ENCODE measurements at places on chromosomes 2 and 18.

DNA sequence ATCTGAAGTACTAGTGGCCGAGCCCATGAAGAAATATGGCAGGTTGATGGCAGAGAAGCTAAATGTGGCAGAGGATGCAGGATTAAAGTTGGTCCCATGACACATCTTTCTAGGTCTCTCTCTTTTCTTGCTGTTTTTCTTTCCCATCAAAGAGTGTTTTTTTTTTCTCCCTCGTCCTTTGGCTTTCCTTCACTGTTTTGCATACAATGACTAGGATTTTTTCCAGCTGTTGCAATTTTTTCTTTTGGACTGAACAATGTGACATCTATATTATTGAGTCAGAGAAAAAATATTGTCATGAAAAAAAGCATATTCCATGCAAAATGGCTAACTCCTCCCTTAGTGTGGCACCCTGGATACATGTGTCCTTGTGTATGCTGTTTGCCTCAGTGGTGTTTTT is 939.5 kb upstream of the FANCL start:
- DNase-seq: no peak

GRCh38 chr2:218877891-218878290 is 2.8 kb upstream of the WNT10A start:
- DNase-seq: no peak

- DNase-seq: no peak
Observed at GRCh38 chr2:239236043-239236807, 164.6 kb downstream of the HDAC4 start.

DNA sequence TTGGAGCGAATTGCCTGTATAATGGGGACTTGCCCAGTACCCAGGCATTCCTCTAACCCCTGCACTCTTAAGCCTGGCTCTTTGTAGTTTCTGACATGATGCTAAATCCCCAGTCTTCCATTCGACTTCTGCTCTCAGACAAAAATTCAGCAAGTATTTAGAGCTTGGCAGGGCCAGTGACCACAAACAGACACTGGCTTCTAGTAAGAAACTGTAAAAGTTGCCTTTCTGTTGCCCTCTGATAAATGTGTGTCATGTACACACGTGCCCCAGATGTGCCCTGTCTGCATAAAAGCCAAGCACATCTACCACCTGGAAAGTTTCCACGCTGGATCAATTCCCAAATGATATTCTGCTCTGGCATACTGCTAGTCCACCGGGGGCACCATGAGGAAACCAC is 18.0 kb downstream of the PAX3 start:
- DNase-seq: no peak

DNA sequence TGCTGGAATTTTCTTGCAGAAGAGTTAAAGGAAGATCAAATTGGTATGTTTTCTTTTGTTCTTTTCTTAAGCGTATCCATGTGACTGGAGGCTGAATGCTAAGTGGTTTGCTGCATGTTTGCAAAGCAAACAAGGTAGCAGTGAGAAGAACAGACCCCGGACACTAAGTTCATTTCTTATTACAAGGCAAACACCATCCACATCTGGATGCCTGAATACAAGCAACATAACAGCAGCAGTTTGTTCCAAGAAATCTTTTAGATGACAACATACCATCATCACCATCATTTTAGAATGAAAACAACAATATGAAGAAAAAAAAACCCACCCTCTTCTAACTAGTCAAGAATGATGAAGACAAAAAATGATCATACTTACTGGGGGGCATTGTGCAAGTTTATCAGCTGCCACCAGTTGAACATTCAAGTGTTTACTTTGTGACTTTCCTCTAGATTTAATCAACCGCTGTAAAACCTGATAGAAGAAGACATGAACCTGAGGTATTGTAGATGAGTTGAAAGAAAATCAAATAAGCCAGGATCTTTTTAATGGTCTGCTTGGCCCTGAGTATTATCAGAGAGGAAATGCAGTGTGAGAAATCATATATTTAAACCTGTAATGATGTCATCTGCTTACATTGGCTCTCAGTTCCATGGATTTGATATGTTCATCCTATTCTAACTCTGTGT is 25.0 kb upstream of the ARL5A start:
- DNase-seq: no peak

DNA sequence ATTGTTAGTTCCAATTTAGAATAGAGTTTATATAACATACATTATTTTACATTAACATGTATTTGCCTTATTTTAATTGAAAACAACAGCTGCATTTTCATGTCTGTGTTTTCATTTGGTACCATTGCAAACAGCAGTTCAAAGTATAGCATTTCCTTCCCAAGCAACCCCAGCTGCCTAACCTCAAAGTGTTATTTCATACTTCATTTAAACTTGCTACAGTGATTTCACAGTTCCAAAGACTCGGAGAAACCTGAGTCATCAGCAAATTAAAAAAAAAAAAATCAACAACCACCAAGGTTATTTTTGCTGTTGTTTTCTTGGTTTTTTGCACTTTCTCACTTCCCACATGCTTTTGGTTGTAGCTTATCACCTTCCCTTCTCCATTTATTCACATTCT is 236.5 kb upstream of the SPHKAP start:
- DNase-seq: no peak

DNA sequence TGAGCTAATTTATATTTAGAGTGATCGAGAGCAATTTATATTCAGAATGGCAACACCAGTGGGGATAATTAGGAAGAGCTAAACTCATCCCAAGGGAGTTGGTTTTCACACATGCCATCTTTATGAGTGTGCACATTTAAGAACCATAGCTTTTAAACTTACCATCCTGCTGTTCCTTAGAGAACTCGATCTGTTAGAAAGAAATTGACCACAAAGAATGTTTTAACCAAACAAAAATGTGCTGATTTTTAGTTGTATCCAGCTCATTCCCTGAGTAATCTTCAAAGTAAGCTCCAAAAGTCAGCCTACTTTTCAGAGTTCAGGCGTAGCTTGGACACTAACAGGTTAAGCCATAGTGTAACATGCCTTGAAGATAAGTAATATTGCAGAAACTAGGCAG is 12.6 kb downstream of the MYL1 start:
- DNase-seq: no peak

- no peak for DNase-seq
Observed at GRCh38 chr2:149063177-149063576, 24.7 kb downstream of the LYPD6B start.

All from common myeloid progenitor, CD34-positive (primary cell).